ENCODE measurements at places on chromosomes 1 and 21. TPM values are rescaled to one million over a fixed set of nuclear protein-coding genes. Genes with fewer than 3 reads are reported as not detected.

The NTMT2 gene
- not detected for polyA plus RNA-seq

The AGMAT gene
- 0.44 TPM for polyA plus RNA-seq

The KLHDC7A gene
- 0.55 TPM for polyA plus RNA-seq

The TRIM46 gene
- 5.6 TPM for polyA plus RNA-seq

The TCP10L gene
- 0.96 TPM for polyA plus RNA-seq

The YIPF1 gene
- polyA plus RNA-seq, result 26.7 TPM

The FCRL5 gene
- 0.26 TPM for polyA plus RNA-seq

The S100B gene
- 3.0 TPM for polyA plus RNA-seq

The NBPF10 gene
- 2.0 TPM for polyA plus RNA-seq
